Femur (tissue), 1 donor: ENCODE measurements at places on chromosomes 12 and 14.

GRCh38 chr12:2266666-2267620 lies 214.2 kb downstream of the CACNA1C start:
- DNase-seq = no peak

GRCh38 chr14:105855893-105856675 lies 329.7 kb downstream of the TMEM121 start:
- DNase-seq = no peak

- no peak for DNase-seq
Observed at GRCh38 chr14:96017882-96018281, 21.3 kb upstream of the C14orf132 start.

- no peak for DNase-seq
Observed at GRCh38 chr14:102187044-102187443, 47.3 kb downstream of the WDR20 start.

- DNase-seq = no peak
Observed at GRCh38 chr12:55658635-55659391, 22.1 kb downstream of the OR10P1 start.
